ENCODE measurements at places on chromosomes 13 and 19.

- no peak for DNase-seq
These were observed 129.0 kb upstream of the SPRY2 start for GRCh38 chr13:80469853-80470381.

DNA sequence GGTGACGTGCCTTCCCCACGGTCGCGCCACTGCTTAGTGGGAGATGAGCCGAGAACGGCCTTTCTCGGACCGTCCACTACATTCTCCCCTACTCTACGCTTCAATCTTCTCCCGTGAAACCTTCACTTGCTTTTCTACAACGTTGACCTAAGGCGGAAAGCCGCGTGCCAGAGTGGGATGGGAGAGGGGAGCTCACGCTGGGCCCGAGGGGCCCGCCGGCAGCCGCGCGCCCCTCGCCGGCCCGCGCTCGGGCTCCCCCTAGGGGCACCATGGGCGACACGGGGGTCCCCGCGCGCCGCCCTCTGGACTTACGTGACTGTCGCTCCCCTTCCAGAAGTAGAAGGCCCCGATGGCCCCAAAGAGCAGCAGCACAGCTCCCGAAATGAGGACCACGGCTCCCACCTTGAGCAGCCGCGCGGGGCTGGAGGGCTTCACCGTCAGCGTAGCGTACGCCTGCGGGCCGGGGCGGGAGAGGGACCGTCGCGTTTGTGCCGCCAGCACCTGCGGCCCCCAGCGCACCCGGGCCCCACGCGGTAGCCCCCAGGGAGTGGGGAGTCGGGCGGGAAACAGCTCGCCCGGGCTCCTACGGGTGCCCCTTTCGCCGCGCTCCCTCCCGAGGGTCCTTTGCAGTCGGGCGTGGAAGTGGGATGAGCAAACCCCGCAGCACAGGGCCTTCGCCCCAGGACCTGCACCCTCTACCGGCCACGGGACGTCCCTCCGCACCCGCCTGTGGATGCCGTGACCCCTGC lies 727 bp downstream of the CNMD start:
- no peak for DNase-seq

DNA sequence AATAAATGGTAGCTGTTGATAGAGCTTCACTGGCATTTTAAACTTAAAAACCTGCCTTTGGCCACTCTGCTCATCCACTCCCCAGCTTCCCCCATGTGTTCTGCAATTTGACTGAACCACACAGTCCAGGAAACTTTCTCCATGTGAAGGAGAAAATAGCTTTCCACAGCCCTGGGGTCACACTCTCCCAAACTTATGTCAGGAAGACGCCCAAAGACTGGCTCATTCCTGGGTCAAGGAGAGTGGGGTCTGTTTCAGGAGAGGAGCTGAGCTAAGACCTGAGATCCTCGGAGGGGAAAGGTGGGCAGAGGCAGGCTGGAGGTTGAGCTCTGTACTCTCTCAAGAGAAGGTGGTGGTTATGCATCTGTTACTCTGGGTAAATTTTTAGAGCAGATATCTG lies 48.7 kb upstream of the GPI start:
- no peak for DNase-seq

DNA sequence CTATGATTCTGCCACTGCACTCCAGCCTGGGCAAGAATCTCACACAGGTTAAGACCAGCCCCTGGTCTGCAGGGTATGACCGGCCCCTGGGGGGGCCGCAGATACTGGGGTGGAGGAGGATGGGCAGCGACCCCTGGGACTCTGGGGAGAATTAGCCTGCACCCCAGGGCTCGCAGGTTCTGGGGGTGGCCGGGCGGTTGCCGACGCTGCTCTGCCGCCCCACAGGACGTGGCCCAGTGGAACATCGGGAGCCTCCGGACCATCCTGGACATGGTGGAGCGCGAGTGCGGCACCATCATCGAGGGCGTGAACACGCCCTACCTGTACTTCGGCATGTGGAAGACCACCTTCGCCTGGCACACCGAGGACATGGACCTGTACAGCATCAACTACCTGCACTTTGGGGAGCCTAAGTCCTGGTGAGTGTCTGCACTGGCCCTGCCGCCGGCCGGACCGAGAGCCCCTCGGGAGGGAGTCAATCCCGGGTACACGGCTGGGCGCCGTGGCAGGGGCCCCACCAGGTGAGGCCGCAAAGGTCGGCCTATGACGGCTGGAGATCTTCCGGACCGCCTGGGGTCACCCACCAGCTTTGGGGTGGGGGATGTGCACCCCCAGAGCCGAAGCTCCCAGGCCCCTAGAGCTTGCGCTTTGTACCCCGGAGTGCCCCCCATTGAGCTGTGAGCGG lies 78.5 kb downstream of the KDM4B start:
- DNase-seq = no peak

GRCh38 chr19:50466706-50467039 lies 9.6 kb upstream of the EMC10 start:
- no peak for DNase-seq

GRCh38 chr19:4908360-4908759 lies 941 bp upstream of the UHRF1 start:
- no peak for DNase-seq

GRCh38 chr19:21569494-21569865 lies 64.1 kb downstream of the ZNF429 start:
- no peak for DNase-seq

- DNase-seq = no peak
These were observed 86.9 kb downstream of the LHFPL6 start for GRCh38 chr13:39516096-39516495.

DNA sequence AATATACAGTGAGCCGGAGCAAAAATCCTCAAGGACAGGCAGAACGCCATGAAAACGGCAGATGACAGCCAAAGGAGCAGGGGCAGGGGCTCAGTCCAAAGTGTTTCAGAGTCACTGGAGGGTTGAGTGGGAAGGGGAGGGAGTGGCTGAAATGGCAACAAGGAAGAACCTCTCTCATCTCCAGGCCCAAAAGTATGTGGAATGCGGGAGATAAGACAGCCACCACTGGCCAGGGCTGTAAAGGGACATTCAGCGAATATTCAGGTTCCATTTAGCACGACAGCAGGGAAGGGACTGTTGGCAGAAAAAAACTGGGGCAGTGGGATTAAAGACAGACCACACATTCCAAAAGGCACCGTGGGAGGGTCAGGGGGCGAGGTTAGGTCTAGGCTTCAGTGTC lies 48.4 kb downstream of the USPL1 start:
- DNase-seq = no peak

DNA sequence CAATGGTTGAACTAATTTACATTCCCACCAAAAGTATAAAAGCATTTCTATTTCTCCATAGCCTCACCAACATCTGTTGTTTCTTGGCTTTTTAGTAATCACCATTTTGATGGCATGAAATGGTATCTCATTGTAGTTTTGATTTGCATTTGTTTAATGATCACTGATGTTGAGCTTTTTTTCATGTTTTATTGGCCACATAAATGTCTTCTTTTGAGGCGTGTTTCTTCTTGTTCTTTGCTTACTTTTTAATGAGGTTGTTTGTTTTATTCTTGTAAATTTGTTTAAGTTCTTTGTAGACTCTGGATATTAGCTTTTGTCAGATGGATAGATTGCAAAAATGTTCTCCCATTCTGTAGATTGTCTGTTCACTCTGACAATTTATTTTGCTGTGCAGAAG lies 28.2 kb downstream of the ZNF714 start:
- DNase-seq = no peak

DNA sequence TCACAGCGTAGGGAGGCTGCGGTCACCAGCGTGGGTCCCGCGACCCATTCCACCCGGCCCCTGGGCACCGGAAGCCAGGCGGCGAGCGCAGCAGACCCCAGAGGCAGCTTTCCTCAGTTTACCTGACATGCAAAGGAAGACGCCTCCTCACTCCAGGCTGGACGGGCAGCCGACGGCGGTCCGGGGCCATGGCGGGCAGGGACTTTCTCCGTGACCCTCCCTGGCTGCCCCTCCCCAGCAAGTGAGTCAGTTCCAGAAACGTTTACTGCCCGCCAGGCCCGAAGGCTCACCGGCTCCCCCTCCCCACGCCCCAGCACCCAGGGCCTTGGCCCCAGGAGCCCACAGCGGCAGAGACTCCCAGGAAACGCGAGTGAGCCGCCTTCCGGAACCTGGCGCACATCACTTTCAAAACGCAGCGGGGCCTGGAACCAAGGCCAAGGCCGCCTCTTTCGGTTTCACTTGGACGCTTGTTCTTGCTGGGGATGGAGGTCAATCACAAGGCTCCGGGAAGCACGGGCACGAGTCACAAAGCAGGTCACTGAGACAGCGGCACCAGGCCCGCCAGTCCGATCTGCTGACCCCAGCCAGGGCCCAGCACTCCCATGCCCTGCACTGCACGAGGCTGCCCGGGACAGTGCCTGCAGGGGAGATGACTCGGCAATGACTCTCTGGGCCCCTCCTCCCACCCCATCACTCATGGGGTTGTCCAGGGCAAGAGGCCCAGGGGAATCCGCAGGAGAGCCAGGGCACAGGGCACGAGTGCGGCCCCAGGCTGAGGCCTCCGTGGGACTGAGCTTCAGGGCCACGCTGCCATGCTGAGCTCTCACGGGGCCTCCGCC lies 5.3 kb downstream of the SBNO2 start:
- no peak for DNase-seq

- no peak for DNase-seq
These were observed 1.6 kb downstream of the DNM2 start for GRCh38 chr19:10719466-10719961.

DNA sequence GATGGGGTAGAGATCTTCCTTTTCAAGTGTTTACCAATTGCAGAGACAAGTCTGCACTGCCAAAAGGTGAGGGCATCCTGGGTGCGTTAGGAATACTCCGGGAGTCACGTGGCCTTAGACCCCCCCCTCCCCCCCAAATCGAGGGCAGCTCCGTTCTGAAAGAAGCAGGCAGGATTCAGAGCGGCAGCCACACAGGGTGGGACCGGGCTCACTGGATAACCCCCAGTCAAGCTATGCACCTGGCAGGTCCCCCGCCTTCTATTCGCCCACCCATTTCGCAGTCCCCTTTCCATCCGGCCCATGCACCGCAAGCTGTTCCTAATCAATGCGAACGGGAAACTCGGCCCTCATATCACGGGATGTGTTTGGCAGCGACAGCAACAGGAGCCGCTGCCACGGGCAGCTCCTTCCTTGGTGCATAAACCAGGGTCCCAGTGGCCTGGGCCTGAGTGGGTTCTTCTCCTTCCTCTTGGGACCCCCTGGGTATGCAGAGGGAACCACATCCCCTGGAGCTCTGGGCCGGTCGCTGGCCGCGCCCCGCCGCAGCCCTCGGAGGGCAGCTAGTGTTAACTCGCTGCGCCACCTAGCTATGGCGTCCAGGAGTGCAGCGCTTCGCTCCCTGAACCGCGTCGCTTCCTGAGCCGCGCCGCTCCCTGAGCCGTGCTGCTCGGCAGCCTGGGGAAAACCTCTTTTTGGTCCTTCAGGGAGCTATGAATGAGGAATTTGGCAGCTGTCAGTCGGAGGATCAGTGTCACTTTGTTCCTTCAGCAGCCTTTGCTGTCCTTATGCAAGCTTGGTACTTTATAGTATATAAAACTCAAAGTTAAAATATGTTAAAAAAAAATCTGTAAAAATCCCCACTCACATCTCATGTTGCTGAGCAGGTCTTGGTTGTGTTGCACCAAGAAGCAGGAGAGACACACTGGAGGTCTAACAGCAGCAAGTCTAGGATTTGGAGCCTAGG lies 41.4 kb downstream of the LYL1 start:
- peak; percentile 80 for DNase-seq

GRCh38 chr19:55115446-55116065 lies 1.9 kb downstream of the PPP1R12C start:
- no peak for DNase-seq

DNA sequence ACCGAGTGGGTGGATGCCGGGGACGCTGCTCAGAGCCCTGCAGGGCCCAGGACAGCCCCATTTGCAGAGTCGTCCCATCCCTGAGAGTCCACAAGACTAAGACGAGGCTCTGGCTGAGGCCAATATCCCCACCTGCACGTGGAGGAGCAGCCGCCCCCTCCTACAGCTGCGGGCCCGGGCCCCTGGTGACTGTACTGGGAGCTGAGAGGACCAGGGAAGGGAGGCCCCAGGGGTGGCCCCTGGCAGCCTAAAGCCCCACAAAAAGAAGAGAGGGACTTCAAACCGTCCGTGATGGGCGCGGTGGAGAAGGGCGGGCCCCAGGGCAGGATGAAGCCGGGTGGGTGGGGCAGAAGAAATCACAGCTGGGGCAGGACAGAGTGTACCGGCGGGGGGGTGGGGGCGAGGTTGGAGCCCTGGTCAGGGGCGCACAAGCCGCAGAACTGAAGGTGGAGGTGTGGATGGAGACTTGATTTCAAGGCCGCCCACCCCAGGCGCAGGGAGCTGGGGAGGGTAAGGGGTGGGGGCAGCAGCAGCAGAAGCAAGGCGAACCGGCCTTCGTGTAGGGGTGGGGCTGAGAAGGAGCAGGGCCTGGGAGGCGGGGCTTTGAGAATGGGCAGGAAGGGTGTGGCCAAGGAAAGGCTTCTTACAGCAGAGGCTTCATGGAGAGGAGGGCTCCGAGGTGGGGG lies 12.9 kb downstream of the CFD start:
- peak; percentile 95 for DNase-seq

GRCh38 chr13:110826101-110826500 lies 88.8 kb downstream of the ANKRD10 start:
- no peak for DNase-seq

DNA sequence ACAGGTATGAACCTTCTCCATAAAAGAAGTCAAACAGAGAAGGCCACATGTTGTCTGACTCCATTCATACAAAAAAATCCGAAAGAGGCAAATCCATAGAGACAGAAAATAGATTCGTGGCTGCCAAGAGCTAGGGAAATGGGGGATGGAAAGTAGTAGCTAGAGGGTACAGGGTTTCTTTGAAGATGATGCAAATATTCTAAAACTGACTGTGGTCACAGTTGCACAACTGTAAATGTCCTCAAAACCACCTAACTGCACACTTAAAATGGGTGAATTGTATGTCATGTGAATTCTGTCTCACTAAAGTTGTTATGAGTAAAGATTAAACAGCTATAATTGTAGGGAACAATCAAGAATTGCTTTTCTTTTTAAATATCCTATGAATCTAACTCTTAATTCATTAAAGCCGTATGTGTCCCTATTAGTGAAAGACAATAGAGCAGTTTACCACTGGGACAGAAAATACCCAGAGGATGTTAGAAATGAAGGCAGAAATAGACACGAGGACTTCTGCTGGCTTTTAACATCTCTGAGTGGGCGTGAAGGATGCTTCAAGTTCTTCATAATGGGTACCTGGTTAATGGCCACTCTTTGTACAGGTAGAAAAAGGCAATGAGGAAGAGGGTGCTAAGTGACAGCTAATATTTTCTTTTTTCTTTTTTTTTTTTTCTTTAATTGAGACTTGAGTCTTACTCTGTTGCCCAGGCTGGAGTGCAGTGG lies 21.2 kb downstream of the INSR start:
- peak; percentile 68 for DNase-seq

DNA sequence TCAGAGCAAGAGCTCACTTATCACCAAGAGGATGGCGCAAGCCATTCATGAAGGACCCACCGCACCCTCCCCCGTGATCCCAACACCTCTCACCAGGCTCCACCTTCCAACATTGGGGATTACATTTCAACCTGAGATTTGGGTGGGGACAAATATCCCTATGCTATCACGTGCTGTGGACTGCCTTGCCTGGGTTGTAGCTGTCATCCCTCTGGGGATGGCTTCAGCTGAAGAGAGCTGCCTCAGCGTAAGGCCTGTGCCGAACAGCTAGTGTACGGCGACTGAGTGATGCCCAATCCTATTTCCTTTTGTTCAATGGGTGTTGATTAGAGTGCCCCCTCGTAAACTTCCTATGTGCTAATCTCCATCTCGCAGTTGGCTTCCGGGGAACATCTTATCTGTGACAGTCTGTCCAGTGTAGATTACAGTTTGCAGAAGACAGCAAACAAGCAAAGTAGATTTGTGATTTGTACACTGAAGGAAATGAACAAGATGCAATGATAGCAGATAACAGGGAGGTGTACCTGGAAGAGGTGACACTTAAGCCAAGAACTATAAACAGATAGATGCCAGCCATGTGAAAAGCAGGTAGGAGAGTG lies 11.8 kb upstream of the RCBTB1 start:
- DNase-seq = no peak

Measured in NAMALWA (cell line).